ENCODE measurements at places on chromosomes 2 and 18. TPM values are rescaled to one million over a fixed set of nuclear protein-coding genes. Genes with fewer than 3 reads are reported as not detected.
A peak's percentile ranks its signal among the peaks of the same experiment; 100 is the strongest.

DNA sequence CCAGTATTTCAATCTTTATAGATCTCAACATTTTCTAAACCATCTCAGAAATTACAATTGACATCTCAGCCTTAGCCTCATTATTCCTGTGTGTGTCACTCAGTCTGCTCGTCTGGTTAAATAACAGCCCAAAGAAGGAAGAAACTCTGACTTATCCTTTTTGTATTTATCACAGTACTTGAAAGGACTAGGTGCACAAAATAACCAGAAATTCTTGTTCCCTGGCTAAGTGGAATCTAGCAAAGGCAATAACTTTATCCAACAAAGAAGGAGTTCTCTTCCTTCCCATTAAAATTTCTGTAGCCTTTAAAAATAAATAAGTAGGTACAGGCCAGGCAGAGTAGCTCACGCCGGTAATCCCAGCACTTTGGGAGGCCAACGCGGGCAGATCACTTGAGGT is 139.9 kb upstream of the PID1 start:
- DNase-seq = no peak

The MEP1B gene
- total RNA-seq = not detected

DNA sequence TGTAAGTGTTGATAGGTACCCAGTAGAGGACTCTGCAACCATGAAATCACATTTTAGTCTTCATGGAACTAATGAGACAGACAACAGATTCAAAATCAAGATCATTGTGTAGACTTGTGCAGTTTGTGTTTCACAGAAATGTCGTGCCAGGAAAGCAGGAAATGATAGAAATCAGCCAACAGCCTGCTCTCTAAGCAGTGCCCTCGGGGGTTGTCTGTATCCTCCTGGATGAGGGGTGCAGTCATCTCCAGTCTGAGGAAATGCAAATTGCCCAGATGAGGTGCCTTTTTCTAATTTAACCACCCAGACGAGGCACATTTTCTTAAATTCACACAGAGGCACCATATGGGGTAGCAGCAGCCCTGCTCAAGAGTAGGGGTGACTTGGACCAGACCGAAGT is 663.1 kb downstream of the XIRP2 start:
- DNase-seq = no peak

The FRZB gene
- total RNA-seq = not detected

The SPHKAP gene
- not detected for total RNA-seq

GRCh38 chr18:58314284-58314683 is 270.3 kb downstream of the NEDD4L start:
- DNase-seq = no peak

The ASB18 gene
- total RNA-seq = not detected

The SKOR2 gene
- not detected for total RNA-seq

GRCh38 chr18:31510319-31510718 is 12.3 kb downstream of the DSG2 start:
- no peak for DNase-seq

GRCh38 chr2:241730671-241731293 is 3.6 kb upstream of the D2HGDH start:
- no peak for DNase-seq

GRCh38 chr2:37561615-37562569 is 109.5 kb downstream of the CDC42EP3 start:
- DNase-seq = no peak

The SLC14A1 gene
- total RNA-seq = 0.49 TPM

- DNase-seq = no peak
Measured at GRCh38 chr2:26317377-26318105, 28.4 kb upstream of the SELENOI start.

DNA sequence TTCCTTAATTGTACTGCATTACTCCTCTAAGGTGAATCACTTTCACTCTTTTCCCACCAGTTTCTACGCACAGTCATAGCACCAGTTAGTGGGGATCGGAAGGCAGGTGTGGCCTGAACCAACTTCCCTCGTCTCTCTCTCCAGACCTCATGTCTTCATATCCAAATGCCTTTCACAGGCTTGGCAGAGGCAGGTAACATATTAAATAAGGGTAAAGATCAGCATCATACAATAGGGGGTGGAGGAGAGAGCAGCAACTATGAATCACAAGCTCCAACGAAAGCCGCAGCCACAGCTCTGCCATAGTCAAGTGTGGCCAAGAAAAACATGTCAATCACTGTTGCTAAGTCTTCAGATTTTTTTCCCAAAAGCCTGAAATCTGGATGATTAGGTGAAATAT is 40.3 kb downstream of the AP1S3 start:
- no peak for DNase-seq

The CCDC141 gene
- total RNA-seq = 0.78 TPM

DNA sequence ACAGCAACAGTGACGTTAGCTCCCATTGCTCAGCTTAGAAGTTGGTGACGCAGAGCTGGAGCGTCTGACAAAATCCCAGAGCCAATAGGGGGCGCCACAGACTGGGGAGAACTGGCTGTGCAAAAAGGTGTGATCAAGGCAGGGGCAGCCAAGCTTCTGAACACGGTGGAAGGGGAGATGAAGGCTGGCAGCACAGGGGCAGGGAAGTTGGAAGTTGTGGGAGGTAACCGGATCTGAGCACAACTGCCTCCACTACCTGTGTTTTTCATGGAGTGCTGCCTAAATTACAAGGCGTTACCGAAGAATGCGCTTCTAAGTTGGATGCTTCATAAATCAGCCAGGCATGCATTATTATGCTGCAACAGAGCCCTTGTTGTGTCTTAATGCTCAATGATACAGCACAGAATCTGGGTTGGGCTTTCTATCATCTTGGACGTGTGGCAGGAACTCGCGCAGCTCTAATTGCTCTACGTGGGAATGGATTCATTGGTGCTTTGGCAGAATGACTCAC is 370.0 kb downstream of the SLC4A3 start:
- DNase-seq = no peak

DNA sequence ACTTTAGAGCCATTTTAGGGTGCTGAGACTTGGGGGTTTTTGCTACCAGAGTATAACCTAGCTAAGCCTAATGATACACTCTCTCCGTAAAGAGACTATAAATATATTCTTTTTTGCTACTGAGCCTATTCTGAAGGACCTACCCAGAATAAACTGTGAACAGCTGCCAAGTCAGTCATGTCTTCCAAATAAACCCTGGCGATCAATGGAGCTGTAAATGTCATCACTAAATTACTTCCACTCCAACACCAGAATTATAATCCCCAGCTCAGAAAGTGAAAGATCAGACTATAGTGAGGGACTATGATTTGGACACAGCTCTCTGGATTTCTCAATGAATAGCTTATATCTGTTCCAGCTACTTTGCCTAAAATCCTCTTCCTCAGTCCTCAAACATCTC is 178.9 kb downstream of the METTL4 start:
- no peak for DNase-seq

- DNase-seq = no peak
Measured at GRCh38 chr2:457792-458424, 170.0 kb upstream of the ALKAL2 start.

DNA sequence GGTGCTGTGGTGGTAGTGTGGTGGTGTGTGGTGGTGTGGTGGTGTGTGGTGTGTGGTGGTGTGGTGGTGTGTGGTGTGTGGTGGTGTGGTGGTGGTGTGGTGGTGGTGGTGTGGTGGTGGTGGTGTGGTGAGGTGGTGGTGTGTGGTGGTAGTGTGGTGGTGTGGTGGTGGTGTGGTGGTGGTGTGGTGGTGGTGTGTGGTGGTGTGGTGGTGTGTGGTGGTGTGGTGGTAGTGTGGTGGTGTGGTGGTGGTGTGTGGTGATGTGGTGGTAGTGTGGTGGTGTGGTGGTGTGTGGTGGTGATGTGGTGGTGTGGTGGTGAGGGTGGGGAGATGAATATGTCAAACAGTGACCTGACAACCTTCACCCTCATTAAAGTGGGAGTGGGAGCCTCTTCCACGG is 55.6 kb upstream of the DLGAP1 start:
- DNase-seq = no peak

GRCh38 chr2:125554956-125555355 is 1101.0 kb upstream of the GYPC start:
- no peak for DNase-seq

- no peak for DNase-seq
Measured at GRCh38 chr2:13524492-13524891, 807.8 kb downstream of the TRIB2 start.

The IL1B gene
- total RNA-seq = 0.44 TPM

GRCh38 chr2:46334389-46335271 is 37.4 kb downstream of the EPAS1 start:
- DNase-seq = no peak

GRCh38 chr2:240368781-240369331 is 66.6 kb upstream of the GPC1 start:
- DNase-seq = no peak

DNA sequence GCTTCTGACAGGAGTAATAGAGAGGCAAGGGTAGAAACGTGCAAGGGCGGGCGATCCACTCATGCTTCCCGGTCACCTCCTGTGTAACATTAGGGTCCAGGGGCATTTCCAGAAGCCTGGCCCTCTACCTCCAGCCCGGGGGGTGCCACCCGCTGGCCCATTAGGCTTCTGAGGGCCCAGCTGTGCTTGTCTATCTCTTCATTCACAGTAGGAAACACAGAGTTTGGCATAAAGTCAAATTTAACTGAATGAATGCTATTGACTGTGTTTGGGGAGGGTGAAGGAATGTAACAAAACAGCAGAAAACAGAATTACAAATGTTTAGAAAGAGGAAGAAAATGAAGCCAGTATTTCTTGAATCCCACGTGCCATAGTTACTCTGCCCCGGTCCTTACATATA is 112.4 kb upstream of the SLC66A3 start:
- no peak for DNase-seq

- no peak for DNase-seq
Measured at GRCh38 chr2:45855374-45855773, 203.9 kb downstream of the PRKCE start.

GRCh38 chr2:17327649-17328048 is 190.6 kb downstream of the RAD51AP2 start:
- no peak for DNase-seq

GRCh38 chr2:27072920-27073319 is 1.5 kb upstream of the OST4 start:
- no peak for DNase-seq

The NRP2 gene
- total RNA-seq = 64.0 TPM

DNA sequence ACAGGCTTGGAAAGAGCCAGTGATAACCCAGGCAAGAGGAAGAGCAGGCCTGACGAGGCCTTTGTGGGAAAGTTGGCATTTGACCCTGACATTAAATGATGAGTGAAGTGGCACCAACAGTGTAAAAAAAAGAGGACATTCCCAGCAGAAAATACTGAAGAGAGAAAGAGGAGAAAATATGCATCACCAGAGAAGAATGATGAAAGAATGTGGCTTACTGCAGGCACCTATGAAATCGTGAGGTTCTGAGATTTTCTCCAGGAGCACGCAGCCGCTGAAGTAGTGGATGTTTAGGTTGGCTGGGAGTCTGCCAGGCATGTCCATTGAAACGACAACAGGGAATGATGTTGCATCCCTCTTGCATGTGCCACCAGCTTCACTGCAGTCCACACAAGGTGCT is 13.8 kb downstream of the EHD3 start:
- no peak for DNase-seq

- no peak for DNase-seq
Measured at GRCh38 chr2:43329637-43330036, 103.2 kb upstream of the ZFP36L2 start.

DNA sequence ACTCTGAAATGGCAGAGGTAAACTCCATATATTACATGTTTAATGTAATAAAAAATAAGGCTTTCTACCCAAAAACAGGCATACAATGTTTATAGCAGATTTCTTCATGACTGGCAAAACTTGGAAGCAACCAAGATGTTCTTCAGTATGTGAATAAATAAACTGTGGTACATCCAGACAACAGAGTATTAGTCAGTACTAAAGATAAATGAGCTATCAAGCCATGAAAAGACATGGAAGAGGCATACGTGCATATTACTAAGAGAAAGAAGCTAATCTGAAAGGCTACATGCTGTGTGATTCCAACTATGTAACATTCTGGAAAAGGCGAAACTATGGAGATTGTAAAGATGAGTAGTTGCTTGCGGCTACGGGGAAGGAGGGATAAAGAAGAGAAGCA is 97.4 kb downstream of the OSR1 start:
- no peak for DNase-seq

- no peak for DNase-seq
Measured at GRCh38 chr2:217980591-217980990, 22.2 kb downstream of the TNS1 start.

DNA sequence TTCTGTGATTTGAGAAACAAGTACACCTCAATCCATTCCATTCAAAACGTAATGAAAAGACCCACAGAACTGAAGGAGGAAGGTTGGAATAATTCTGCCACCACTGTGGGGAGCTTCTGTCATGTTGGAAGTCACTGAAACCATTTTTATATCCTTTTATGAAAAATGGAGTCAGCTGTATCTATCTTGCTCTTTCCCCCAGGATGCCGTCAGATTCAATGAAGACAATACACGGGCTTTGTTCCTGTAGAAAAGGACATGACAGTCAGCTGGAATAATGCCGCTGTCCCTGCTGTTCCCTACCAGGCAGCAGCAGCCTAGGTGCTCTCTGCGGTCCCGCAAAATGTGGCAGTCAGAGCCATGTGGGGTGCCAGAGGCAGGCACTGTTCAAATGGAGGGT is 52.5 kb upstream of the APCDD1 start:
- DNase-seq = no peak

The ATAD2B gene
- 25.9 TPM for total RNA-seq

- DNase-seq = peak; percentile 32
Measured at GRCh38 chr2:27431395-27431794, 3.0 kb downstream of the NRBP1 start.

DNA sequence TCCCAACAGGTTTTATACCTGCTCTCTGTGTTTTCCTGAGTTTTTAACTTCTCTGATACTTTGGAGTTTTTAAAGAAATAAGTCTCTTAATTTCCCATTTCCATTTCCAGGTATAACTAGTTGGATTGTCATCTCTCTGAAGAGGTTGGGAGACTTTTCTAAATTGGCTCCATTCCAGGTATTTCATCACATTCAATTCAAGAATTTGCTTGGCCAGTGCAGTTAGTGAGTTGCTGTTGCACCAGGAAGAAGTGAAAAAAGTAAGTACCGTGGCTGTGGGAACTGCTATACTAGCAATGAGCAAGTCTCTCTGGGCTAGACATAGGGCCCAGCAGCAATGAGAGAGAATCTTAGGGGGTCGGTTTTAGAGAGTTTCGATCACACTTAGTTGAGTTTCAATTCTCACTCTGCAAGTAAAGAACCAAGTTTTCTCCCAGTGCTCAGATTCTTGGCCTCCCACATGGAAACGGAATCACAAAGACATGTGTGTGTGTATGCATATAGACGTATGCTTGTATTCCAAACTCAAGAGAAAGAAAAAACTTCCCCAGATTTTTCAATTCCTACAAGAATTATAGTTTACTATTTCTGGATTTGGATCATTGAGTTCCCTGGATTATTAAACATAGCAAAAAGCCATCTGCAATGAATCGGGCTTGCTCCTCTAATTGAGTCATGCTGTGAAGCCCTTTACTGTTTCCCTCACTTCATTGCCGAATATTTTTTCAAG is 894.4 kb downstream of the BCL11A start:
- DNase-seq = no peak

The COLEC12 gene
- not detected for total RNA-seq

DNA sequence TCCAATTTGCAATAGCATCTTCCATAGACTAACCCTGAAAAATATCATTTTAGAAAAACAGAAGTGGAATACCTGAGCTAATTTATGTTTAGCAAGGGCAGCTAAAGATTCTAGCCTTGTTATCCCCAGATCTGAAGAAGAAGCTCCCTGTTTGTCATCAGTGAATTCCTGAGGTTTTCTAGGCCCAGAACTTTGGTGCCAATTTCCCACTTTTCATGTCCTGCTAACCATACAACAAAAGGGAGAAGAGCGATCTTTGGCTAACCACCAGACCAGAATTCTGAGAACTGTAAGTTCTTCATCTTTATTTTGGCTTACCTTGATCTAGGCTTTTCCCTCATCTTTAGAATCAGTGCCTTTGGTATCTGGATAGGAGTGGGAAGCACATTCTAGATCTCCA is 51.3 kb upstream of the RASGRP3 start:
- DNase-seq = no peak

The ACVR1C gene
- total RNA-seq = 1.1 TPM
